CD14-positive monocyte (primary cell): ENCODE measurements at places on chromosomes 2 and 18. TPM values are rescaled to one million over a fixed set of nuclear protein-coding genes. Genes with fewer than 3 reads are reported as not detected.

The CDH7 gene
- not detected in 2 replicates for polyA plus RNA-seq

The SALL3 gene
- not detected in 2 replicates for polyA plus RNA-seq

The C1QL2 gene
- not detected in 2 replicates for polyA plus RNA-seq

The COLEC11 gene
- not detected in 2 replicates for polyA plus RNA-seq

The DNPEP gene
- polyA plus RNA-seq: 60.6 TPM

The FAM237A gene
- polyA plus RNA-seq: not detected

The CDH2 gene
- polyA plus RNA-seq: 0.32 TPM

The POTEJ gene
- not detected for polyA plus RNA-seq

The GREB1L gene
- polyA plus RNA-seq: not detected in 2 replicates

The FRZB gene
- polyA plus RNA-seq: not detected

GRCh38 chr2:174286172-174286571 lies 37.8 kb upstream of the OLA1 start:
- H3K27ac ChIP-seq: no peak overlapping the region
- peaks cover 19% of the 10 kb centered on the region for H3K4me1 ChIP-seq
- no peaks in the 10 kb centered on the region for H3K27me3 ChIP-seq

- no peak overlapping the region for H3K27ac ChIP-seq
- no peak for DNase-seq
- H3K4me1 ChIP-seq: no peaks in the 10 kb centered on the region
- H3K4me3 ChIP-seq: no peak overlapping the region
- no peaks in the 10 kb centered on the region for H3K36me3 ChIP-seq
- no peaks in the 10 kb centered on the region for H3K27me3 ChIP-seq
Observed at GRCh38 chr2:393711-394696, 106.1 kb upstream of the ALKAL2 start.

GRCh38 chr18:3595369-3596273 lies 145.6 kb downstream of the TGIF1 start:
- H3K4me3 ChIP-seq: no peak overlapping the region
- no peaks in the 10 kb centered on the region for H3K36me3 ChIP-seq
- H3K4me1 ChIP-seq: peaks cover 56% of the 10 kb centered on the region
- DNase-seq: peak; percentile 90

DNA sequence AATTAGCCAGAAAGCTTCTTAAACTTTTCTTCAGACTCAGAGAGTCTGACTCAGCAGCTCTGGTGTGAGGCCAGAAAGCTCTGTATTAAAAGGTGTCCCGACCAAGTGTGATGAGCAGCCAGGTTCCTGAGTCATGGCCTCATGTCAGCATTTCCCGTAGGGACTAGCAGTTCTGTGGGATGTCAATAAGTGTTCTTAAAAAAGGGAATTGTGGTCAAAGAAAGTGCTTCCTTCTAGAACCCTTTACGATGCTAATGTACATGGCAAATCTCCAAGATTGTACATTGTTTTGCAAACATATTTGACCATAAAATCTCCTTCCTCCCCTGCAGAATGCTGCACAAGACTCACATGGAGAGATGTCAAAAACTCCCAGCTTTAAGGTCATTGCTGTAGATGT lies 80.1 kb downstream of the PLA2R1 start:
- H3K27me3 ChIP-seq: no peaks in the 10 kb centered on the region
- H3K36me3 ChIP-seq: no peaks in the 10 kb centered on the region
- H3K4me1 ChIP-seq: peaks cover 4% of the 10 kb centered on the region
- H3K4me3 ChIP-seq: no peak overlapping the region
- H3K27ac ChIP-seq: no peak overlapping the region
- no peak for DNase-seq

GRCh38 chr2:202529389-202529788 lies 105.4 kb upstream of the FAM117B start:
- H3K36me3 ChIP-seq: peaks cover 24% of the 10 kb centered on the region
- H3K27me3 ChIP-seq: no peaks in the 10 kb centered on the region

DNA sequence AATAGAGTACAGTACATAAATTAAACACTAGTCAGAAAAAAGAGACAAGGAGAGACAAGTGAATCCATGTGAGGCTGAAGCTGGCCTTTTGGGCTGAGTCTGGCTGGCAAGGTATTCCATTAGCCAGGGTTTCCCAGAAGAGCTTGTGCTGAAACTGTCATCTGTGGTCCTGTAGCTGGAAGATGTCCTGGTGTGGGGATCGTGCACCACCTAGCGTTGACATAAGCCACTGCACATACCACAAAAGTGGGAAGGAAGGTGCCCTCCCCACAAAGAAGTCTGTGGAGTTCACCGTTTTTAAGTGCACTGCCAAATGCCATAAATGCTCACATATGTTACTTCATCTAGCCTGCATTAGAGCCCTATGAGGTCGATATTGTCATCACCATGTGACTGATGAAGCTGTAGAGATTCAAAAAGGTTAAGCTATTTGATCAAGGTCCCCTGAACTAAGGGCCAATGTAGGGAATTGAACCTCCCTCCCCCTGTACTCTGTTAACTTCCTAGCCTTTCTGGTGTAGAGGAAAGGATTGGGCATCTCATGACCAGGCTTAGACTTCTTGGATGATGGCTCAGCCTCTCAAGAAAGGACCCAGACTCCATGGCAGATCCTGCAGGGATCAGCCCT lies 31.9 kb upstream of the GALNT14 start:
- H3K27ac ChIP-seq: no peak overlapping the region
- no peaks in the 10 kb centered on the region for H3K36me3 ChIP-seq
- peak; percentile 68 for DNase-seq
- H3K4me1 ChIP-seq: peaks cover 5% of the 10 kb centered on the region

DNA sequence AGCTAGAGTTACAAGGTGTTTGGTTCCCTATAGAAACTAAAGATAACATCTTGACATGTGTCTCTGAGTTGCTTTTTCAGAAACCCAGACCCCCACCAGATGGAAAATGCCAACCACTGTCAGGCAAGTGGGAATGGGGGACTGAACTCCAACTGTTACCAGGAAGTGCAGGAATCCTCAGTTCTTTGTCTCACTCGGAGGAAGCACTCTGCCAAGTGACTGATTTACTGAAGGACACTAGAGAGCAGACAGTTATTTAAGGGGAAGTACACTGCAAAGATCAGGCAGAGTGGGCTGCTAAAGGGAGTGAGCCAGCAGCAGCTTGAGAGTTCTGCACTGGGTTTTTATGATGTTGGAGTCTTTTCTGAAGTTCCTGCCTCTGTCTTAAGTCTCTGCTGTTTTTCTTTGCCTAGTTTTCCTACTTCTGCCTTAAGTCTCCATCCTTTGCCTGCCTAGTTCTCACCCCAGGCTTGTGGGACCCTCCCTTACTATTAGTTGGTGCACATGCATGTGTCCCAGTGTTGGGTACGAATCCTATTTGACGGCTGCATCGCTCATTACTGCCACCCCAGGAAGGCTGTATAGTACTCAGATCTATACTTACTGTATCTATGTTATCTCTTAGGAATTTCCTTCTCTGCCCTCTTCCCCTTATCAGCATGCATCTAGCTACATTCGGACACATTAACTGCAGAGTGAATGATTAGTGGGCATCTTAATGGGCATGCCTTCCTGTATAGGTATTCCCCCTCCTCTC lies 97.1 kb downstream of the TEX51 start:
- H3K27me3 ChIP-seq: no peaks in the 10 kb centered on the region
- no peaks in the 10 kb centered on the region for H3K36me3 ChIP-seq
- no peak overlapping the region for H3K4me3 ChIP-seq
- DNase-seq: no peak

- no peak overlapping the region for H3K27ac ChIP-seq
- no peaks in the 10 kb centered on the region for H3K36me3 ChIP-seq
- no peak for DNase-seq
- H3K4me1 ChIP-seq: no peaks in the 10 kb centered on the region
- no peak overlapping the region for H3K4me3 ChIP-seq
- H3K27me3 ChIP-seq: no peaks in the 10 kb centered on the region
Observed at GRCh38 chr18:48486754-48487153, 52.1 kb upstream of the CTIF start.

DNA sequence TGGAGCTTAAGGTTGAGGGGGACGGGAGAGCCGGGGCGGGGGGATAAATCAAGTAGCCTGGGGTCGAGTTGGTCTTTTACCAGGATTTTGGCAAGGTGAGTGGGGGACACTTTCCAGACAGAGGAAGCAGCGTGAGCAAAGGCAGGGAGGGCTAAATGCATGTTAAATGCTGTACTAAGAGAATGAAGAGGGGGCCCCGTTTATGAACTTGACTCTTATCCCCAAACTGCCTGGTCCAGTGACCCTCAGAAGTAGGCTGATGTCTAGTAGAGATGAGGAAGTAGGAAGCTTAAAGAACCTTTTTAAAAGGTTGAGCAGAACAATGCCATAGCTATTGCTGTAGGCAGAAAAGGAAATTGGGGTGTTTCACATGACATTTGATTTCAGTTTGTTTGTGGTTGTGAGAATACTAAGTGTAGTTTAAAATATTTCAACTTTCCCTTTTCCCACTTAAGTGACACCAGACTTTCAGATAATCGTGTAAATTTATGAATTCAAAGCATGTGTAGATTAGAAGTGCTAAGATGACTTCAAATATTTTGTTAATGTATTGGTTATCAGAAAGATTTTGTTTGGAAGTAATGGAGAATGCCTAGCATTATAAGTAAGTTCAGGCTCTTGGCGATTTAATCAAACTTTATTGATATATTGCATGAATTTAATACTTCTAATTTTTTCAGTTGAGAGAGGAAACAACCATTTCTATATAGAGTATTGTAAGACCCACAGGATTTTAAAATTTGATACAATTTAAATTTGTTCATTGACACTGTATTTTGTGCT lies 1.8 kb downstream of the REL start:
- peak overlapping the region; percentile 93 for H3K27ac ChIP-seq
- no peaks in the 10 kb centered on the region for H3K27me3 ChIP-seq
- H3K4me1 ChIP-seq: peaks cover 21% of the 10 kb centered on the region
- H3K36me3 ChIP-seq: no peaks in the 10 kb centered on the region

DNA sequence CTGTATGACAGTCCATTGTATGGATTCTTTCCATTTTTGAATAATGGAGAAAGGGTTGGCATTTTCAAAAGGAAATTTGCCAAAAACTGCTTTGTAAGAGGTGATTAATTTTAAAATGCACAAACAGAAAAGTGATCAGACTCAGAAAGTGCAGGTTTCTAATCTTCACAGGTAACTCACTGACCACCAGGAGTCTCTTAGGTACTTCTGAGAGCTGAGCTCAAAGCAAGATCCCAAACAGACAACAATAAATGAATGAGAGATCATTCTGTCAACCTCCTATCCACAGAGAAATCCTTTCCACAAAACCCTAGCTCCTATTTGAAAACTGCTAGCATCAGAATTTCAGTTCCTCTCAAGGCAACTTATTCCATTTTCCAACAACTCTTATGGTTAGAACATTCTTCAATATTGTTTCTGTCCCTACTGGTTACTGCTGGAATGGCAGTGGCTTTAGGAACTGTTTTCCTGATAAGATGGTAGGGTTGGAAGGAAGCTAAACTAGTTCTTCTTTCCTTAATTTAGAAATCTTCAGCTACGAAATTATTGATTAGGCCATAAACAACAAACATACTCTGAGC lies 20.6 kb upstream of the HAAO start:
- H3K27ac ChIP-seq: no peak overlapping the region
- H3K4me3 ChIP-seq: no peak overlapping the region
- peaks cover 18% of the 10 kb centered on the region for H3K4me1 ChIP-seq
- H3K27me3 ChIP-seq: no peaks in the 10 kb centered on the region
- peak; percentile 25 for DNase-seq

DNA sequence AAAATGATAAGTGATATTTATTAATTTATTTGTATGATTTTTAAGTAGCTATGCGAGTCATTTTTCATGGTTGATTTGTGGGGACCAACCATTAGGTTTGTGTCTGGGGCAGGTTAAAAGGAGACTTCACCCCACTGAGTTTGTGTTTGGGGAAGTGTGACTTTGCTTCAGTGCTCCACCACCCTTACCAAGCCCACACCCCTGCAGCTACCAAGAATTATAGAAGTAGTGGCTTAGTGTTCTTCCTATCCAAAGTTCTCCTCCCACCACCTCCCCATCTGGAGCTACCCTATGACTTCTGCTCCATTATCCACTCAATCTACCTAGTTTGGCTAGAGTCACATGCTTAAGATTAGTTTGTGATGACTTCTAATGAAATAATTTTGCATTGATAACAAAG lies 182.1 kb upstream of the ZEB2 start:
- H3K27ac ChIP-seq: peak overlapping the region; percentile 84
- peaks cover 63% of the 10 kb centered on the region for H3K4me1 ChIP-seq
- H3K4me3 ChIP-seq: no peak overlapping the region
- no peaks in the 10 kb centered on the region for H3K36me3 ChIP-seq

DNA sequence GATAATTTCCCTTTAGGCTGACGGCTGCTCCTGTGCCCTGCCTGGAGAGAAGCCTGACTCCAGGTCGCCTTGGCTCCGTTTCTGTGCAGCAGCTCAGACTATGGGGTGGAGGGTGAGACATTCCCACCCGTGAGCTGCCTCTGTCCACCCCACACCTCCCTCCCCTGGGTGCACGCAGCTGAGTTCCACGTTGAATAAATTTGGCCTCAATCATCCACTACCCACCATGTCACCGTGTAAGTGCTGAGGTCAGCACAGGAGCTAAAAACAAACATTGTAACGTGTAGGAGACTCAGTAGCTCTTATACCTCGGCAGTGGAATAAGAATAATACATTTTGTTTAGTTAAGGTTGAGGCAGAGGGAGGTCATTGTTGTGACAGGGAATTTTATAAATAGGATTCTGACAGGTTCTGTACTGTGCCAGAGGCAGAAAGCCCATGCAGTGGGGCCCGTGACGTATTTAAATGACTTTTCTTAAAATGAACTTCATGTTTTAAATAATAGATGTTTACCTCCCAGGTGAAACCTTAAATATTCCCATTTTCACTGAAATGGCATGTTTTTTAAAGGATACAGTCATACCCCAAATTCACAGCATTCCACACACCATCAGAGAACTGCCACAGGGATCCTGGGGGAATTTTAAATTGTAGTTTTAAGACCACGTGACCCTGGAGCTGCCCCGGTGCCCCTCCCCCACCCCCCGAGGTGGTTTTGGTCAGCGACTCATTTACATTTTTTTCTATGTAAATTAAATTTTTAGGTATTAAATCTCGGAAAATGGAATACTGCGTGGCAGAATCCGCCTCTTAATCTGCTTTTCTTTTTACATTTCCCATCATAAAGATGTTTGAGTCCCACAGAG lies 50.2 kb downstream of the NFATC1 start:
- H3K4me1 ChIP-seq: no peaks in the 10 kb centered on the region
- peaks cover 51% of the 10 kb centered on the region for H3K36me3 ChIP-seq
- H3K4me3 ChIP-seq: no peak overlapping the region

- H3K36me3 ChIP-seq: no peaks in the 10 kb centered on the region
- H3K27me3 ChIP-seq: no peaks in the 10 kb centered on the region
- no peak overlapping the region for H3K4me3 ChIP-seq
- no peak overlapping the region for H3K27ac ChIP-seq
Observed at GRCh38 chr2:17803497-17803896, 12.8 kb upstream of the MSGN1 start.

DNA sequence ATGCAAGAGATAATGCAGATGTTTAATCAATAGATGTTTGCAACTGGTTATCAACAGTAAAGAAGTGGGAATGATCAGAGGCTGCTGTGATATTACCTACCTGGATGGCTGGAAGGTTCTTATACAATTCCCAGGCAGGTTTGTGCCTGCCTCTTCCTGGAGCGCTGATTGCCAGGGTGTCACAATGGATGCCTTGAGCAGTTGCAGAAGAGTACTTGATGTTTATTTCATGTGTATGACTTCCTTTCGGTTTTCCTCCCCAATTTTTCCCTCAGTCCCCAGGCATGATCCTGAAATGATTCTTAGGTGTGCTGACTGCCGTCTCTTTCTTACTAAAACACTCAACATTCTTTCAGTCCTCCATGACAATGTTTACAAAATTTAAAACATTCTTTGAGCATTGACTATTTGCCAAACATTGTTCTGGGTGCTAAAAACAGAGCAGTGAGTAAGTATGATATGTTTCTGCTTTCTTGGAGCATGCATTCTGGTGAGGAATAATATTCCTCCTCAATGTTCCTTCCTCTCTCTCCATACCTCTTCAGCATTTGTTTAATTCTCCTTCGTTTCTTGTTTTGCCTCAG lies 416.6 kb upstream of the TRIB2 start:
- no peaks in the 10 kb centered on the region for H3K27me3 ChIP-seq
- H3K4me1 ChIP-seq: no peaks in the 10 kb centered on the region
- H3K27ac ChIP-seq: no peak overlapping the region
- H3K36me3 ChIP-seq: no peaks in the 10 kb centered on the region
- no peak for DNase-seq
